Myocyte (in vitro differentiated cells): ENCODE measurements at places on chromosomes 3 and 15. TPM values are rescaled to one million over a fixed set of nuclear protein-coding genes. Genes with fewer than 3 reads are reported as not detected.
A peak's percentile ranks its signal among the peaks of the same experiment; 100 is the strongest.

Gene SLC28A2
- not detected in 2 replicates for total RNA-seq

Gene SEMA4B
- 1.8 and 3.5 TPM in 2 replicates for total RNA-seq

Gene FGF12
- 0.16 and 0.64 TPM in 2 replicates for total RNA-seq

Gene CPLX3
- not detected in 2 replicates for total RNA-seq

Gene FBXW12
- 0.21 TPM in 1 of 2 replicates, not detected in the other for total RNA-seq

Gene ESYT3
- 1.7 and 2.8 TPM in 2 replicates for total RNA-seq

Gene MAGEL2
- 0.16 and 0.31 TPM in 2 replicates for total RNA-seq

Gene CRABP1
- not detected in 2 replicates for total RNA-seq

Gene TGM5
- 0.21 TPM in 1 of 2 replicates, not detected in the other for total RNA-seq

DNA sequence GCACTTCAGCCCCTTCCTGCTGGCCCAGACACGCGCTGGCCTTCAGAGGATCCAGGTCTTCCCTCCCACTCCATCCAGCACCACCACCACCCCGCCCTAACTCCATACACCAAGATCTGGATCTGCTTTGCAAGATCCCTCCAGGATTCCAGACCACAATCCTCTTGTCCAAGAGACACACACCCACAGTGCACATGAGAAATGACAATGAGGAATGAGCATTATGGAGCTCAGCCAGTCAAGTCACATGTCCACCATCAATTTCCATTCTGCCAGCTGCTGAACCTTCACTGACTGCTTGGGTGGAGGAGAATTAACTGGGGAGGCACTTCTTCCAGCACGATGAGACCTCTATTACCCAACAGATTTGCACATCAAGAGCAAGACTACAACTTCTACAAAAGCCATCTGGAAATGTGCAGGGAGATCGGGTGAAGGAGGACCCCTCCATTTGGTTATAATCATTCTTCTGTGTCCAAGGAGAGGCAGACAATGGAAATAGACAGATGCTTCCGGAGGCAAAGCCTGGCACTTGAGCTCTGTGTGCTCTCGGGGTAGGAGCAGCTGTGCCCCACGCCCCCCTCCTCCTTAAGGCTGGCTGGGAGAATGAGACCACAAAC is 12.3 kb upstream of the SPATA12 start:
- peak; percentile 94 for DNase-seq

DNA sequence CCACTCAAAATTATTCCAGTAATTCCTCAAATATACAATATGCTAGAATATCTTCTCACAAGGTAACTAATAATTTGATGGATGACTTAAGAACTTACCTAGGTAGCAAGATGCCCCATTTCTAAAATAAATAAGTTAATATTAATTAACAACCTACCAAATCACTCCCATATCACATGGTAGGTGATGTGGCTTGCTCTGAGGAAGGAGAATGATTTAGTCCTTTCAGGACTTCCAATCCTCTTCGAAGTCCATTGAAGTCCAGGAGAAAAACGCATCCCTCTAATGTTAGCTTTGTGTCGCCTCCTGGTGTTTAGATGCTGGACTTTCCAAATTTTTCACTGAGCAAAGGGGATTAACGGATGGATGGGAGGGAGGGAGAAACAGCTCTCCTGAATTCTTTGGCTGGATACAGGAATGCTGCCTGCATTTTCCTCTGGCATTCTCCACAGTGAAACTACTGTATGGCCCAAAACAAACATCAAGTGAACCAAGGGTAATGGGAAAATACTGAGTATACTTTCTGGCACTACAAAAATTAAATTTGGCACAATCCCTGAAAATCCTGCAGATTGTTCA is 58.6 kb downstream of the PRICKLE2 start:
- no peak for DNase-seq

DNA sequence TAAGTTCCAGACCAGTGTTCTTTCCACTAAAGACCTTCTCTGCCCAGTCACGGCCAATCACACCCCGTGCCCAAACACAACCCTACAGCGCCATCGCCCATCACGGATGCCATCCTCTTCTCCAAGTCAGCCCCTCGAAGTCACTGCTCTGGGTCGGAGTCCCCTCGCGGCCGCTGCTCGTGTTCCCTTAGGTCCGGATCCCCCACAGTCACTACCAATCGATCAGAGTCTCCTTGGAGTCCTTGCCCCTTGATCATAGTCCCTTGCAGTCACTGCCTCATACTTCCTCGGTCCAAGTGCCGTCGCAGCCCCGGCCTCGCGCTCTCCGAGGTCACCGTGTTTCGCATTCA is 461 bp downstream of the PCYT1A start:
- peak; percentile 45 for DNase-seq

DNA sequence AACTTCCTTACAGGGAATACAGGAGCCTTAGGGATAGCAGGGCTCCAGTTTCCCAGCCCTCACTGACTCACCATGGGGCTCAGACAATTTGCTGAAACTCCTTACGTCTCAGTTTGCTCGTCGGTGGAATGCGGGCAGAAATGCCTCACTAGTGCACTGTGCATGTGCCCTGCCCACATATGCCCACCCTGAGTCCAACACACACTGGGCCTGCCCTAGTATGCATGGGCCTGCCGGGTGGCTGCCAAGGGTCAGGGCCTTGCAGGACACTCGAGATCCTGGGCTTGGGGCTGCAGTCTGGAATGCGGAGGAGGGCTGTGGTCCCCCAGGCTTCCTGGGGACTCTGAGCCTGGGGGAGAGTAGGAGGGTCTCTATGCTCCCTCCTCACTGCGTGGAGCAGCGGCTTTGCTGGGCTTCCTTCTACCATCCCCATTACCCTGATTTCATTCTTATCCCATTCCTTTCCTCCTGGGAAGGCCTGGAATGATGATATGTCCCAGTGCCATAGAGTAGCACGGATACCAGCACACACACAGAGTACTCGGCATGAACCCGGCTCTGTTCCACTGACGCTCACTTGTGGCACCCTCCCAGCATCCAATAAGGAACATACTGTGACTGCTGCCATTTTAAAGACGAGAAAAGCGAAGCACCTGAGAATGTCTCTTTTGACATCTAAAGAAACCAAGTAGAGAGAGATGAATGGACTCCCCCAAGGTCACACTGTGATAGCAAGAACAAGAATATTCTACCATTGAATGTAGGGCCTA is 124.2 kb downstream of the ASB7 start:
- peak; percentile 50 for DNase-seq

- DNase-seq, result no peak
These were observed 72.2 kb downstream of the ZNF148 start for GRCh38 chr3:125302932-125303331.

- DNase-seq, result no peak
These were observed 37.8 kb downstream of the LSM3 start for GRCh38 chr3:14216257-14217048.

GRCh38 chr3:24318677-24319287 is 175.9 kb downstream of the THRB start:
- no peak for DNase-seq

DNA sequence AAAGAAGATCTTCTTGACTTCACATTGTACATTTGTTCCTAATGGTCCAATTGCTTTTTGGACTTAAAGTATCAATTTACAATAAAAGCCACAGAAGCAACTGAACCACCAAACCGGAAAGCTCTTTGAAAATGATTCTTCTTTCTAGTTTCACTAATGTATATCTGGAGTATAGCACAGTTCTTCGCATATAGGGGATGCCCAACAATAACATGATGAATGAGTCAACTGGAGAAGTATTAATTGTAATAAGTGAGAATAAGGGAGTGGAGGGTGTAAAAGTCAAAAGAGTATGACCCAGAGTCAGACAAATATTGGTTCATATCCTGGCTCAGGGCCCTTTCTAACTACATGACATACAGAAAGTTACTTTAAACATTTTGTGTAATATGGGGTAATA is 425.2 kb downstream of the ZBTB20 start:
- DNase-seq, result no peak

GRCh38 chr3:30098243-30098642 is 508.2 kb upstream of the TGFBR2 start:
- DNase-seq, result no peak

DNA sequence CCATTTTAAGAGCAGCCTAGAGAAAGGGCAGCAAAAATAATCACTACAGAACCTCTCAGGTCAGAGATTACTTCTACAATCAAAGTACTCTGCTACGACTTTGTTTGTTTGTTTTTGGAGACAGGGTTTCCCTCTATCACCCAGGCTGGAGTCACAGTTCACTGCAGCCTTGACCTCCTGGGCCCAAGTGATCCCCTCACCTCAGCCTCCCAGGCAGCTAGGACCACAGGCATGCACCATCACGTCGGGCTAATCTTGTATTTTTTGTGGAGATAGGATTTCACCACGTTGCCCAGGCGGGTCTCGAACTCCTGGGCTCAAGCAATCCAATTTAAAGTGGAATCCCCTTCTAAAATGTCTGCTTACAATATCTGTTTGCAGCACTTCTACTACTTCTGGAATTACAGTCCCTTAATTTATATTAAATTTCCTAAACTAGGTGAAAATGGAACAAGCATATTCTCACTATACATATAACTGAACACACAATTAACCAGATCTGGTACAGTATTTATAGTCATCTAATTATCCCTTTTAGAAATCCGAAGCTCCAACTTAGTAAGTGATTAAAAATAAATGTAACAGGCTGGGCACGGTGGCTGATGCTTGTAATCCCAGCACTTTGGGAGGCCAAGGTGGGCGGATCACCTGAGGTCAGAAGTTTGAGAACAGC is 4.4 kb downstream of the UACA start:
- DNase-seq, result no peak

- no peak for DNase-seq
These were observed 14.5 kb downstream of the APBA2 start for GRCh38 chr15:28900041-28900891.

GRCh38 chr3:40179016-40179415 is 130.5 kb upstream of the EIF1B start:
- DNase-seq, result peak; percentile 77

- peak; percentile 85 for DNase-seq
These were observed 516.1 kb downstream of the MECOM start for GRCh38 chr3:169147238-169148008.
